NCI-H1930 (cell line): ENCODE measurements at places on chromosomes 1 and 21.
A peak's percentile ranks its signal among the peaks of the same experiment; 100 is the strongest.

GRCh38 chr1:39663559-39663958, 8.3 kb downstream of the NT5C1A start:
- DNase-seq: no peak

GRCh38 chr21:24110846-24111245, 1496.4 kb downstream of the MRPL39 start:
- DNase-seq: no peak

- DNase-seq: no peak
Observed at GRCh38 chr1:219880765-219881457, 47.4 kb downstream of the SLC30A10 start.

GRCh38 chr1:163130225-163130856, 61.2 kb downstream of the RGS4 start:
- no peak for DNase-seq

DNA sequence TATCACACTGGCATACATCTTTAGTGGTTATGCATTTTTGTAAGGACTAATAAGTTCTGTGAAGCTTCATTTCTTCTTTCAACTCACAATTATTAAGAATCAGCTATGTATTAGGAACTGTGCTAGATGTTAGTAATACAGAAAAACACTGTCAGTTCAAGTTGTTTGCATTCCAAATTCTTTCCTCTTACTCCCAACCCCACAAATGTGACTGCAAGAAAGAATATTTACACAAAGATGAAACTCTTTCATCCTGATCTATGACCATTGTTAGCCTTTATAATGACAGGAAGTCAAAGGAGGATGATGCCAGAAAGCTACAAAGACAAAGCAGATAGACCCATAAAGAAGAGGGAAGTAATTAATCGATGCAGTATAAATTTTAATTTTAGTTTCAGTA, 21.0 kb upstream of the GADD45A start:
- DNase-seq: no peak

GRCh38 chr1:64675718-64676345, 69.0 kb upstream of the RAVER2 start:
- no peak for DNase-seq

- no peak for DNase-seq
Observed at GRCh38 chr1:174692313-174692712, 244.5 kb downstream of the GPR52 start.

DNA sequence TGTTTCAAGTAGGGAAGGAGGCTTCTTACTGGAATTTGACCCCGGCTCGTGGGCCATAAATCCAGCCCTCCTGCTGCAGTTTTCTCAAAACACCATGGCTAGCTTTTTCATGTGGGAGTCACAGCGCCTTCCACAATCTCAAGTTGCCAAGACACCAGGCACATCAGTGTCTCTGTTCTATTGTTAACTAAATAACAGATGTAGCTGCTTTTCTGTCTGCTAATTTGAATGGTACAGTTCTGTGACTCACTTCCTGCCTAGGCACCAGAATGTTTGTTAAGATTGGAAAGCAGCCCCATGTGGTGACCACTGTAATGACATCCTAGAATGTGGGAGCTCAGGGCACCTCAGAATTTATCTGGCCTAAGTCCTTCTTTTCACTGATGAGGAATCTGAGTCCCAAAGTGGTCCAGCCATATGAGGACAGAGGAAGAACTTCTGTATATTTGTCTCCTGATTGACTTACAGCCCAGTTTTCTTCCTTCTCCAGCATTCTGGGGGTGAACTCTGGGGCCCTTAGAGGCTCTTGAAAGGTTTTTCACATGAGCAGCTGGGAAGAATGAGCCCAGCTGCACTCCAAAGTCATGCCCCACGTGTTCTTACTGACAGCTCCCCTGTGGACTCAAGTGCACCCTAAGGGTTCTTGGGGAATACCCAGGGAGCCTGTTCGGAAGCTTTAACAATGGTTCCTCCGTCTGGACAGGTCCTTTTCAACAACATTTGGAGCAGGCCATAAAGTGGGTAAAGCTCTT, 27.5 kb downstream of the TRIM45 start:
- DNase-seq: no peak

- no peak for DNase-seq
Observed at GRCh38 chr1:160460214-160460642, 59.9 kb downstream of the VANGL2 start.

DNA sequence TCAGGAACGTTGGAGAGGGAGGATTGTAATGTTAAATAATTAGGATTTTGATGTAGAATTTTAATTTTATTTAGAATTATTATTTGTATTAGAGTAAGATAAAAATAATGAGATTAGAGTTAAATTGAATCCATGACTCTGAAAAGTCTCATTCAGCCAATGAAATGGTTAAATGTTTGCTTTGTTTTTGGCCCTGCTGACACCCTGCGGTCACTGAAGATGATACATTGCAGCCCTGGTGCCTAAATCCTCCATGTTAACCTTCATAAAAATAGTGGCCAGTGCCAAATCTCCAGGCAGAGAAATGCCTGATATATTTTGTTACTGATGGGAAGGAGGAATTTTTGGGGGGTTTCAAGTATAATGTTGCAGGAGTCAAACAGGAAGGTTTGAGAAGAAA, 27.3 kb upstream of the RLF start:
- no peak for DNase-seq

DNA sequence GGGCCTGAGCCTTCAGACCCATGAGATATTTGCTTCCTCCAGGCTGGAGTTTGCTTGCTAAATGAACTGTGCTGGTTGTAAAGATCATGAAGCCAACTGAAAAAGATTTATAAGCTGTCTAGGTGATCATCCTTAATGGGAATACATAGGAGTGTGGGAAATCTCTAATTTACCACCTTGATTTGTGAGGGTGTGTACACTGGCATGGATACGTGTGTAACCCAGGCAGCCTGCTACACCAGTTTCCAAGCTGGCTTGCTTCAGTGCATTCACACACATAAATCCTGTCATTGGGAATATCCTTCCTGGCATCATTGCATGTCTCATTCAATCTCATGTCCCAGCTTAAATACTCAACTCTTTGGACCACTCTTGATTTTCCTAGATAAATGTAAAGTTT, 57.6 kb upstream of the GNG12 start:
- no peak for DNase-seq

GRCh38 chr1:186845576-186846210, 16.9 kb downstream of the PLA2G4A start:
- DNase-seq: no peak

GRCh38 chr1:74340656-74341055, 105.5 kb downstream of the TNNI3K start:
- no peak for DNase-seq

DNA sequence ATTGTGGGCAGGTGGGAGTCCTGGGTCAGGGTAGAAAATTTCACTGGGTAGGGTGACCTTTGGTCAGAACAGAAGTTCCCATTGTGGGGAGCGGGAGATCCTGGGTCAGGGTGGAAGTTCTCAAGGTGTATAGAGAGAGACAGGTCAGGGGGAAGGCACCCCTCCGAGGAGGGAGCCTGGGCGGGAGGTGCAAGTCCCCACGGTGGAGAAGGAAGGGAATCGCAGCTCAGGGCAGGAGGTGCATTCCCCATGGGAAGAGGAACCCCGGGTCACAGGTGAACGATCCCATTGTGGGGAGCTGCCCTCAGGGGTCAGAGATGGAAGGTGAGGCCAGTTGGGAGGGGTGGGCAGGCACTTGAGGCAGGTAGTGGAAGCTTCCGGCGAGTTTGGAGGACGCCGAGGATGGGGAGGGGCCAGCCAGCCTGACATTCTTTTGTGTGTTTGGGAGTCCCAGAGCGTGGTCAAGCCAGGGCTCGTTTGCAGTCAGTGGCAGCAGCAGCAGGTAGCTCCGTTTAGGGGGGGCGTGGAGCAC, 637 bp downstream of the LYPLA2 start:
- no peak for DNase-seq

- peak; percentile 32 for DNase-seq
Observed at GRCh38 chr1:165369255-165369848, 12.8 kb upstream of the LMX1A start.

DNA sequence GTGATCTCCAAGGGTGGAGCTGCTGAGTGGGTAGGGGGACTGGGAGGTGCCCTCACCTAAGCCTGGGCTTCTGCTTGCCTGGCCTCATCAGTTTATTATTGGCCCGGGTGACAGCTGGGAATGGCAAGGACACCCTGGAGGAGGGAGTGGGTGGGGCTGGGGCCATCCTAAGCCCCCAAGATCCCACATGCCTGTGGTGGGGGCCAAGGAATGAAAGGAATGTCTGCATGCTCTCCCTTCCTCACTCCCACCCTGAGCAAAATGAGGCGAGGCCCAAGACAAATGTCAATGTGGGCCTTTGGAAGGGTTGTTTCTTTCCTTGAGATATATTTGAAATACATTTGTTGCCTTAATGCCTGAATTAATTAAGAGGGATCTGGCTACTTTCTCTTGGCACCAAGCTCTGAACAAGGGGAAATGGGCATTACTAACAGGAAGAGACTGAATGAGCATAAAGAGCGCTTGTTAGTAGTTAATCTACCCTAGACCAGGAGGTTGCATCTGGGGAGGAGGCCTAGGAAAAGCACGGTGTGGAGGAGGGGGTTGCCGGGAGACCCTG, 19.7 kb upstream of the CHI3L1 start:
- DNase-seq: no peak

GRCh38 chr1:15684468-15685291, 560 bp downstream of the PLEKHM2 start:
- DNase-seq: no peak

DNA sequence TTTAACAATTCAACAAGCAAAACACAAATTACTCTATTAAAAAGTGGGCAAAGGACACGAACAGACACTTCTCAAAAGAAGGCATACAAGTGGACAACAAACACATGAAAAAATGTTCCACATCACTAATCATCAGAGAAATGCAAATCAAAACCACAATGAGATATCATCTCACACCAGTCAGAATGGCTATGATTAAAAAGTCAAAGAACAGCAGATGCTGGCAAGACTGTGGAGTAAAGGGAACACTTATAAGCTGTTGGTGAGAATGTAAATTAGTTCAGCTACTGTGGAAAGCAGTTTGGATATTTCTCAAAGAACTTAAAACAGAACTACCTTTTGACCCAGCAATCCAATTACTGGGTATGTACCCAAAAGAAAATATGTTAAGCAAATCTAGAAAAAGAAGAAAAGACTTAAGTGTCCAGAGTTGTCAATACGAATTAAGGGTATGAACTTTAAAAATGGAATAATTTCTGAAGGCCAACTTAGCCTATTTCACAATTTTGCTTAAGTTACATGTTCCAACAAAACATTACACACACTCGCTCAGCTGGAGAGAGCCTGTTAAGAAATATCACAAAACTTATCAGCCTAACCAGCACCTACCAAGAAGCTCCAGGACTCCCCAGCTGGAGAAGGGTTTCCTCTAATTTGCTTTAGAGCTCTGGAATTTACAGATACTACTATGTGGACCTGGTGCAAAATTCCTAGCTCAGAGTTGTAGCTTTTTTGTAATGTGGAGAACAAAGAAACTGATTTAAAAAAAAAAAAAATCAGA, 232.1 kb downstream of the DUSP10 start:
- no peak for DNase-seq

DNA sequence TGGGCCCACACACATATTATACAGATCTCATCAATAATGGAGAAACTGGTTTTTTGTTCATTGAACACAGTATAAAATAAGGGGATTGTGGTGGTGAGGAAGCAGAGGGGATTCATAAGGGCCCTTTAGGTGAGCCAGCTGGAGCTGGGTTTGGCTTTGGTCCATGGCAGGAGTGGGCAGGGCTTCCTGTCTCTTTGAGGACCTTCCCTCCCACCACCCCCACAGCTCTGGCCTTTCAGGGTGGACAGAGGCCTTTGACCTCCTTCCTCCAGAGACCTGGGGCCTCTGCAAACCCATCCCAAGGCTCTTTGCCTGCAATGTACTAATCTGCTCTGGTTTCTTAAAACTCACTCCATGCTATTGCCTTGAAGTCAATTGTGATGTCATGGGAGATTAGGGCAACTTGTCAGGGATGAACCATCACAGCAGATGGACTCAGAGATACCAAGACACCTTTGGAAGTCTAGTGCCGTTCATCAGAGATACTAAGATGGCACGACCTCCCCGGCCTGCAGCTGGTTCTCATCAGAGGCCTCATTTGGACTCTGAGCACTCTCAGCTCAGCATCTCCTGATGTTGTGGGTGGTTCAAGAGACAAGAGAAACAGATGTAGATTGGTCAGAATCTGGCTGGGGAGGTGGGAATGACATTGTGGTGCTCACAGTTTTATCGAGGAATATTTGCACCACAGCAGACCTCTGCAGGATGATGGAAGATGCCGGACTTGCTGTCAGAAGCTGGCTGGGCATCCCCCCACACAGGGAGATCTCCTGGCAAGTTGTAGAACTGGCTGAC, 37.9 kb downstream of the LHX4 start:
- DNase-seq: no peak

DNA sequence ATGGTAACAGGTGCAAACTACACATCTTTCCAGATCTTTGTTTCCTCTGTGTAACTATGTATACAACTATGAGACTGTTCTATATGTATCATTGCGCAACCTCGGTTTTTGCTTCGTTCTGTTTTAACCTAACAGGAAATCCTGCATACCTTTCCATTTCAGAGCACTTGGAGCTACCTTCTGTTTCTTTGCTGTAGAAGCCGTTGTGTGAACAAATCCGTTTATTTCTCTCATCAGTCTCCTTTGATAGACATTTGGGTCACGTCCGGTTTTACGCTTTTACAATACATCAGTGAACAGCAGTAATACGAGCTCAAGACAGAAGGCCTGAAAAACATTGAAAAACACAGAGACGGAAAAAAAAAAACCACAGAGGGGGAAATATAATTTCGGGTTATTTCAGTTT, 10.5 kb downstream of the ATP5IF1 start:
- DNase-seq: no peak

DNA sequence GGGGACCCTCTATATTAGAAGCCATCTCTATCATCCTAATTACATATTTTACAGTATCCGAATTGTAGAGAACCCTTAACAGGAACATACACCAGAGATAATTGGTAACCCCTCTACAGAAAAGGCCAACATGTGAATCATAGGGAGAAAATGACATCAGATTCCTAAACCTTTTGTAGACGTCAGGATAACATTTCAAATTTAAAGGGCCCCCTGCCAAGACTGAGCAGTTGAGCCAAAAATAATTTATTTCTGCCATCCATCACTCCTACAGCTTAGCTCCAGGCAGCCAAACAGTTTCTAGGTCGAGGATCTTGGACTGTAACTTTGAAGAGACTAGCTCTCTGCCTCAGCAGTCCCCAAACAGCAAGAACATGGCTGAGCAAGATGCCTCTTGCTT, 21.2 kb downstream of the ZNF697 start:
- DNase-seq: no peak

- no peak for DNase-seq
Observed at GRCh38 chr1:109787845-109788601, 24.3 kb upstream of the EPS8L3 start.

DNA sequence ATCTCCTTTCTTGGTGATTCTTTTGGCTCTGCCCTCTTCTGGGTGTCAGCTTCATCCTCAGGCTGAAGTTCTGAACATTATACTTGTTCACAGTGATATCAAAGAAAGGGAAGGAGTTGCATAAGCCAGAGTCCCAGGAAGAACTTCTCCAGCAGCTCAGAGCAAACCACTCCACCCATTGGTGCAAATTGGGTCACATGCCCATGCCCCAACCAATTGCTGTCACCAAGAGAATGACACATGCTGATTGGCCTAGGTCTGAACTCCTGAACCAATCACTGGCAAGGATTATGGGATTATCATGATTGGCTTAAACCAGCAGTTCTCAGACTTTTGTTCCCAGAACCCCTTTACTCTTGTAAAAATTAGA, 256.5 kb upstream of the TMEM51 start:
- no peak for DNase-seq

GRCh38 chr1:117630423-117630998, 24.7 kb downstream of the TENT5C start:
- no peak for DNase-seq

- DNase-seq: no peak
Observed at GRCh38 chr1:206693592-206693991, 8.9 kb downstream of the MAPKAPK2 start.

GRCh38 chr21:34023691-34024373, 49.5 kb upstream of the MRPS6 start:
- no peak for DNase-seq
